ENCODE measurements at places on chromosomes 3 and 15.

DNA sequence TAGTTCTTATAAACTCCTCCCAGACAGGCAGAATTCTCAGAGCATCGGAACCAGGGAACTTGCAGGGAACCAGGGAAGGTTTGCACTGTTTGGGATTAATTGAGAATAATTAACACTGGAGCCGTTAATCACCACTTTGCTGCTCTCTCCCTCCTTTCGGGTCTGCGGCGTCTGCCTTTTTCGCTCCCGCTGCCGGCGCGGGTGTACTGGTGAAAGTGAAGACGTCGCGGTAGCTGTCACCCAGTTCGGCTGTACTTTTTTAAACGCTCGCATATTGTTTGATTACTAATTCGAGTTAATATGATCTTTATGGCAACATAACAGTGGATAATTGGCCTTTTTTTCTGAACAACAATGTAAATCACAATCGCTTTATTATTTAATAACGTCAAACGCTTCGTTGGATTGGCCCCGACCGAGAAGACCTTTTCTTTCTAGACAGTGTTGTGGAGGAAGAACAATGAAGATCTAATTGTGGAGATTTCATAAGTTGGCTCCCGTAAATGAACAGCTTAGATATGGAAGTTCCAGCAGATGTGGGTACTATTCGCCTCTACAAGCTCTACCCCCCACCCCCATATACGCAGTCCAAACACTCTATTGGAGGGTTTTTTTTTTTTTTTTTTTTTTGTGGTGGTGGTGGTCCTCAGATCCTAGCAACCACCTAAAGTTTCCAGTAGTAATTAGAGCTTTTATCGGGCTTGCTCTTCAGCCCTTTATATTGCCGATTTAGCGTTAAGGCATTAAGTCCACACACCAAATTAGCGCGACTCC, 12.7 kb downstream of the SOX2 start:
- DNase-seq: no peak

- peak; percentile 22 for DNase-seq
These were observed 16.6 kb downstream of the TMOD2 start for GRCh38 chr15:51768018-51768417.

DNA sequence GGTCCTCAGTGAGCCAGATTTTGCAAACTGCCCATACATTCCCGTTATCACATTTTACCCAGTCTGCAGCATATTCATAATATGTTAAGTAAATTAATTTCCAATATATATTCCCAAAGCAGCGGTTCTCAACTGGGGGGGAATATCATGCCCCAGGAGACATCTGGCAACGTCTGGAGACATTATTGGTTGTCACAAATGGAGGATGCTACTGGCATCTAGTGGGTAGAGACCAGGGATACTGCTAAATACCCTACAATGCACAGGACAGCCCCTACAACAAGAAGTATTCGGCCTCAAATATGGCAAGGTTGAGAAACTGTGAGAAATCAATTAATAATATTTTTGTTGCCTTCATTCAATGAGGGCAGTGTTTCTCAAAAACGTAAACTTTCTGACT, 280.3 kb downstream of the MAGI1 start:
- no peak for DNase-seq

- DNase-seq: no peak
These were observed 53.2 kb downstream of the MBNL1 start for GRCh38 chr3:152321955-152322377.

DNA sequence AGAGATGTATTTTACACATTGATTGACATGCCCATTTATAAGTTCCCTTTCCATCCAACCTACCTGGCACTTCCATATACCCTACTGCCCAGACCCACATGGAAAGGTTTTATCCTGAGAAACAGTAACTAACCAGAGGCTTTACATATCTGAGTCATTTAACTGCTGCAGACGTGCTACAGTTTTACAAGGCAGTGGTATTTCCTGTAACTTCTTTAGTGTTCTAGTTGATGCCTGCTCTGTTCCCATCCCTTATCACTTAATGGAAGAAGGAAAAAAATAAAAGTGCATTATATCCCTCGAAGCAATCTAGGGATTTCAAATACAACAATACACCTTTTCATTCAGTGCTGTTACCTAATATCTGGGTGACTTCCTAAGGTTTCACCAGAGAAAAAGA, 107.1 kb downstream of the TMCO5A start:
- no peak for DNase-seq

DNA sequence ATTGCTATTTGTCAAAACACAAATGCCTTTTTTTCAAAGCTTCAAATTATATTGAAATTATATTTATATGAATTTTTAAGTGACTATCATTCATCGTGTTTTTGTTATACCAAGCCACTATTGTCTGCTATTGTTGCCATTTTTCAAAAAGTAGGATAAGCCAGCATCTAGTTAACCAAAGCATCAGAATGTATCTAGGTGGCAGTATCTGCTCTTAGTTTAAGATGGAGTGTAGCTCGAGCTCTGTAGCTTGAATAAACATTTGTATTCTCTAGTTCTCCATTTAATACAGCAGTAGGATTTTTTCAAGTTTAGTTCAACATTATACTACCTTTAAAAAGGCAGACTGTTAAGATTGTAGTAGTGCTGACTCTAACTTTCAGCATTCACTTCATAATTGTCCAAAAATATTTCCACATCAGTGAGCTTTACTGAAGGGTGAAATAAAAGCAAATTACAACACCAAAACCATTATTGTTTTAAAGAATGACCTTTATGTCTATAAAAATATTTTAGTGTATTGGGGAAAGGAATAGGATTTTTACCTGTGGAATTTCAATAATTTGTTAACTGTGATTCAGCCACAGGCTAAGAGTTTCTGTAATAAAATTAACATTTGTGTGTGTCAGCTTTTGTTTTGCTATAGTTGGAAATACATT, 19.6 kb upstream of the C15orf61 start:
- DNase-seq: no peak

GRCh38 chr3:64730681-64731080, 42.9 kb upstream of the ADAMTS9 start:
- DNase-seq: no peak

DNA sequence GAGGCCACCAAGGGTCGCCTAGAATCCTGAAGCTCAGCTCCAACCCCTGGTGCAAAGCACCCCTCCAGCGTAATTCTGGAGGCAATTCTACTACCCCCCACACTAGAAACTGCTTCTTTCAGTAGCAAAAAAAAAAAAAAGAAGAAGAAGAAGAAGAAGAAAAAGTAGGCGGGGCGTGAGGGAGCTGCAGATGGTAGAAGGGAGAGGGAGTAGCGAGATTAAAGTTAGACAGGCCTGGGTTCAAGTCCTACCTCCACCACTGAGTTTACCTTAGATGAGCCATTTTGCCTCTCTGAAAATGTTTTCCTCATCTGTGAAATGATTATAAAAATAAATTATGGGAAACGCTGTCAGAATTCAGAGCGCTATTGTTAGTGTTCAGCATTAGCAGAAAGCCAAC, 913 bp downstream of the FAM174B start:
- DNase-seq: no peak

GRCh38 chr3:145951441-145951840, 209.5 kb downstream of the PLOD2 start:
- DNase-seq: no peak

GRCh38 chr3:88203642-88204055, 53.9 kb downstream of the C3orf38 start:
- DNase-seq: peak; percentile 82

DNA sequence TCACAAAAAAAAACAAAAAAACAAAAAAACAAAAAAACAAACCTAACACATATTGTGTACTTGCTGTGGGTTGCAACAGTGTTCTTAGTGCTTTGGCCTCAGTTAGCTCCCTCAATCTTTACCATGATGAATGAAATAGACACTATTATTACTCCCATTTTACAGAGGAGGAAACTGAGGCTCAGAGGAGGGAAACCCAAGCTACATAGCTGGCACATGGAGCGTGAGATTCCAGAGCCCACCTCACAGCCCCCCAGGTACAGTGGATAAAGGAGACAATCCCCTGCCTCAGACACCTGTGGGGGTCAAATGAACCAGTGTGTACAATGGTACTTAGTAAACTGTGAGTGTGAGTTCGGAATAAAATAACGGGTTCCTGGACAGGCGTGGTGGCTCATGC, 104.9 kb upstream of the SMAD3 start:
- DNase-seq: no peak

DNA sequence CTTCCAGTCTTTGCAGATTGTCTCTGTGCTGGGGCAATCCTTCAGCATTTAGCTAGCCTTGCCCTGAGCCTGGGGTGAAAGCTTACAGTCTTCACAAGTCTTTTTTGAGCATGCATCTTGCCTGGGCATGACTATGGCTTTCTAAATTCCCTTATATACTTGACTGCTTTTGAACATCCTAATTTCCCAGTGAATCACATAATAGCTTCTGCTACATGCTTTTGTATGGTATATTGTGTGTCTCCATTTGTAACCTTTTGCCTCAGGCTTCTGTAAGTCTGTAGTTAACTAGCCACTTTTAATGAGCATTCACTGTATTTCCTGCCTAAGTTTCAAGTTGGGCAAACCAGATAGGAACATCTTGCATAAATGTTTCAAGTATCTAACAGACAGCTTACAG, 76.8 kb downstream of the CHCHD4 start:
- DNase-seq: no peak

- peak; percentile 82 for DNase-seq
These were observed at the start of gene PROS1 for GRCh38 chr3:93973131-93974126. Gene PROS1, minus strand, starts transcription at chr3:93973896. Its CDS starts 147 bp downstream, at chr3:93973749.

- DNase-seq: no peak
These were observed 125.2 kb upstream of the RAP2B start for GRCh38 chr3:153036846-153037245.

DNA sequence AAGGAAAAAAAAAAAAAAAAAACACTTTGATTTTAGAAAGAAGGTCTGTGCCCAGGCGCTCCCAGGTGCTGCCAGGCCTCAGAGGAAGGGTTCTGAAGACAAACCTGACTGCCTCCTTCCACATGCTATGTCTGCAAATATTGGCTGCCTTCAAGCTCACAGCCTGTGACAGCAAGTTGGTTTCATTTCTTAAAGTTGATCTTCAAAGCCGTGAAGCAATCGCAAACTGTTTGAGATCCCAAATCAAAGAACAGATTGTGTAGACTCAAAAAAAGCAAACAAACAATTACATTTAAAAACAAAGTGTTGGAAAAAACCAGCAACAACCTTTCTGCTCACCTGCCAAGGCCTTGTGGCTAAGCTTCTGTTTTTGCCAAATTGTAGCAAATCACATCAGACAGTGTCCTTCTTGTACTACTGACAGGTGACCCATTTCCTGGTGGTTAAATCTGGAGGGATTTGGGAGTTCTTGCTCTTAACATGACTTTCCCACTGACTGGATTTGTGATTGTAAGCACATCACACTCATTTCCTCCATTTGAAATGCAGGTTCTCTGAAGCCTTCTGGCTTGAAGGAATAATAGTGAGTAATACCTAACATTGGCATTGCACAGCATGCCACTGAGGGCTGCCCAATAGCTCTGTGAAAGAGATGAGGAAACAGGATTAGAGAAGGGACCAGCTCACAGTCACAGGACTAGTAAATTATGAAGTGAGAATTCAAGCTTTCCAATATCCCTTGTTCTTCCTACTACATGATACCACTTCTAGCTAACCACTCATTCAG, 502.4 kb downstream of the LPP start:
- DNase-seq: no peak

- peak; percentile 64 for DNase-seq
These were observed 135.7 kb upstream of the IL12A start for GRCh38 chr3:159852821-159853505.

GRCh38 chr3:170614214-170614966, 28.5 kb upstream of the SLC7A14 start:
- DNase-seq: no peak

GRCh38 chr3:36736301-36736700, 28.1 kb downstream of the DCLK3 start:
- no peak for DNase-seq

- DNase-seq: peak; percentile 52
These were observed 190.0 kb downstream of the PLCH1 start for GRCh38 chr3:155554777-155555451.

- DNase-seq: no peak
These were observed 29.8 kb upstream of the RHCG start for GRCh38 chr15:89526181-89526580.

GRCh38 chr3:58293516-58293915, 12.5 kb upstream of the RPP14 start:
- DNase-seq: no peak

DNA sequence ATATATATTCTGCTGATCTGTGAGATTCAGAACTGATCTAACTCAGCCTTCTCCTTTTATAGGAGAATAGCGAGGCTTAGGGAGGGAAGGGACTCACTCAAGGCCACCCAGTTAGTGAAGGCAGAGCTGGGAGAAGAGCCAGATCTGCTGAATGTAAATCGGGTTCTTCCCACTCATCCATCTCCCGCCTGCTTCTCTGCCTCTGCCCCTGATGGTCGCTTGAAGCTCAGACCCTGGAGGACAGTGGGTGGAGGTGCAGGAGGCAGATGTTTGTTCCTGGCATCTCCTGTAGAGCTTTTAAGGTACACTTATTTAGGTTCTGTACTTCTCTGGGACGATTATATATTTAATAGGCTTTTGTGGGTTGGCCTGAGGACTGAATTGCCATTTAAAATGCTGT, 4.3 kb downstream of the PDIA5 start:
- DNase-seq: no peak

DNA sequence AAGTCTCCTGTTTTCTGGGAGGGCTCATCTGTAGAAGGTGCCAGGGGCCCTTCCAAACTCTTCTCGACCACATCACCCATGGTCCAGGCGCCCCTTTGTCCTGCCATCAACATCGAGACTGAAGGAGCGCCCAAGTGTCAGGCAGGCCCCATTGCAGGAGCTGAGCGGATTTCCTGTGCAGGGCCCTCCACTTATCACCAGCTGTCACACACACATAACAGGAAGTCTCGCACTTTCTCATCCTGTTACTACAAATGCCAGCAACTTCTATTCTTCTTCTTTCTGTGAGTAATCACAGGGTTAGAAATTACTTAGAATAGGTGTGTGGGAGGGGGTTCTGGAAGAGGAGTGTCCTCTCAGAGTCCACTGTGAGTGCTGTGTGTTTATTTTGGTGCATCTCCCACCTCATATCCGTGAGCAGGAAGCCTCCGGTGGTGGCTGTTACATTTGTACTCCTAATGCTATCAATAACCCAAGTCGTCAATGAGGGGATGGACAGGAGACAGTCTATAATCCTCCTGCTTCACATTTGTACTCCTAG, at the start of gene KLHL6:
TSS of gene KLHL6 (minus strand) at position 166 of the 541 bp plus-strand sequence. CDS start at position 113, 53 bp downstream.
- DNase-seq: peak; percentile 67

- DNase-seq: no peak
These were observed 22.8 kb upstream of the P2RY1 start for GRCh38 chr3:152811974-152812760.

DNA sequence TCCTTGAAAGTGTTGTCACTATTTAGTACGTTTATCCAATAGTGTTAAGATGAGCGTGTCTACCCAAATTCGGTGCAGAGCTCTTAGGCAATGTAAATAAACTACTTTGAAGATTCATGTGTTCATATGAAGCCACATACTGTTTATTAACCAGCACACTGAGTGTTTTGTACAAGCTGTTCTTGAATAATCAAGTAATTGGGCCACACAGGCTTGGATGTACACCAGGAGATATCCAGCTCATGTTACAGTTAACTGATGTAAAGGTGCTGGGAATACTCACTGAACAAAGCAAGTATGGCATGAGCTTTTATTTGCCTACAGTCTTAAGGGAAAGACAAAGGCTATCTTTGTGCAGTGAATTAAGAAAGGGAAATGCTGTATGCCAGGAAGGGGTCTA, 632 bp upstream of the DHX36 start:
- no peak for DNase-seq

GRCh38 chr15:39621976-39622375, 41.1 kb downstream of the THBS1 start:
- no peak for DNase-seq

GRCh38 chr3:51670053-51670822, 814 bp upstream of the TEX264 start:
- DNase-seq: no peak

Data from endothelial cell (in vitro differentiated cells).